ENCODE measurements at places on chromosomes 5 and 9.
A peak's percentile ranks its signal among the peaks of the same experiment; 100 is the strongest.

DNA sequence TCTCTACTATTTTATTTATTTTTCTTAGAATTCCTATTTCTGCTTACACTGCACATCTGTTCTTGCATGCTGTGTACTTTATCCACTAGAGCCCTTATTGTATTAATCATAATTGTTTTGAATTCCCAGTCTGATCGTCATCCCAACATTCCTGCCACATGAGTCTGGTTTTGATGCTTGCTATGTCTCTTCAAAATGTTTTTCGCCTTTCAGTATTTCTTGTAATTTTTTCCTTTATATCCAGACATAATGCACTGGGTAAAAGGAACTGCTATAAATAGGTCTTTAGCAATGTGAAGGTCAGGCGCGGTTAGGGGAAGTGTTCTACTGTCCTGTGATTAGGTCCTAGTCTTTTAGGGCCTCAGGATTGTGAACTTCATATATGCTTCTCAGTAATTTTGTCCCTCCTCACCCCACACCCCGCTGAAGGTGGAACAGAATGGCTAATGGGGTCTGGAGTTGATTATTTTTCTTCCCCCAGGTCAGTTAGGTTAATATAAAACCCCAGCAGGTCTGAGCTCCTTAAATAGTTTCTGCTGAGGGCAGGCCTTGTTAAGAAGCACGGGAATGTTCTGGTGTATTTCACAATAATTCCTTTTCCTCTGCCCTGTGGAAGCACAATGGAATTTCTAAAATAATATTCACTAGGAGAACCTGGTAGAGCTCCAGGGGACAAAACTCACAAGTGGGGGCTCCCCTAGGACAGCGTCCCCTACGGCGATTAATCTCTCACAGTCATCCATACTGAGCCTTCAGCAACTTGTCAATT is 146.6 kb upstream of the TUT7 start:
- DNase-seq, result no peak

- DNase-seq, result no peak
These were observed 13.6 kb downstream of the ARHGAP26 start for GRCh38 chr5:142783601-142784341.

GRCh38 chr5:171521219-171521633 is 101.8 kb downstream of the FGF18 start:
- no peak for DNase-seq

DNA sequence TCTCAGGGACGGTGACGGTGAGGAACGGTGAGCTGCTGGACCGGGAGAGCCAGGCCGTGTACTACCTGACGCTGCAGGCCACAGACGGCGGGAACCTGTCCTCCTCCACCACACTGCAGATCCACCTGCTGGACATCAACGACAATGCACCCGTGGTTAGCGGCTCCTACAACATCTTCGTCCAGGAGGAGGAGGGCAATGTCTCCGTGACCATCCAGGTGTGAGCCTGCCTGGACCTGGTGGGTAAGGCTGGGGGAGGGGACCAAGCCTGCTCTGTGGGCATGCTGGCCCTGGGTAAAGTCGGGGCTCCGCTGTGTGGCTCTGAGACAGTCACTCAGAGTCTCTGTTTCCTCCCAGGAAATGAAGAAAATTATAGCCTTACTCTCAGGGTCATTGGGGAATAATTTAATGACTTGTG is 29.3 kb downstream of the CDHR2 start:
- peak; percentile 92 for DNase-seq

DNA sequence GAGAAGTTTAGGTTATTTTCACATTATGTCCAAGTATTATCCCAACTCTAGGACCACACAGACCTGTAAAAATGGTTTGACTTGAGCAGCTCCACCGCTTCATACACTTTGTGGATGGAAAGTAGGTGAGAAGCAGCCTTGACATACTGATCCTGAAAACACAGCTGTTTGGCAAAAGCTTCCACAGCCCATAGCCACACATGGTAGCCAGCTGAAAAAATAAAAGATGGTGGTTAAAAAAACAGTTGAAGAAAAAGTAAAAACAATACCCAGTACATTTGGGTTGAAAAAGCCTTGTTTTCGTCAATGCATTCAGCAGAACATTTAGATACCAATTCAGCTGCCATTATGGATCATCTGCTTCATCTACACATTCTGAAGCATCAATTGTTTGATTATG is 36.7 kb downstream of the GEMIN5 start:
- no peak for DNase-seq

GRCh38 chr5:105882956-105883481 is 1787.7 kb downstream of the EFNA5 start:
- no peak for DNase-seq

Measured in iPS DF 6.9 (cell line).